Urothelium cell line (cell line): ENCODE measurements at places on chromosomes 1 and 21.

DNA sequence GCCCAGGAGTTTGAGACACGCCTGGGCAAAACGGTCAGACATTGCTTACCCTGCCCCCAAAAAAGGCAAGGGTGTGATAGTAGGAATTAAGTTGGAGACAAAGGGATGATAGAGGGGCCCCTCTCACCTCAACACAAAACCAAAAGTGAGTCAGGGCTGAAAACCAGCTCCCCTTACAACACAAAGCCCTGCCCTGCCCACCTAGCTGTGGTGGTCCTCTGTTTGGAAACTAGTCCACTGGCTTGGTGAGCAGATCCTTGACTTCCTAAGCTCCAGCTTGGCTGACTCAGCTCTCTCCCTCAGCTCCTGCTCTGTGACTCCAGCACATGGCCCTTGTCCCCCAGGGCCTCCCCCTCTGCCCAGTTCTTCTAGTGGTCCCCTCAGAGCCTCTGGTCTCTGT lies 603.8 kb downstream of the PTPRC start:
- DNase-seq = no peak

DNA sequence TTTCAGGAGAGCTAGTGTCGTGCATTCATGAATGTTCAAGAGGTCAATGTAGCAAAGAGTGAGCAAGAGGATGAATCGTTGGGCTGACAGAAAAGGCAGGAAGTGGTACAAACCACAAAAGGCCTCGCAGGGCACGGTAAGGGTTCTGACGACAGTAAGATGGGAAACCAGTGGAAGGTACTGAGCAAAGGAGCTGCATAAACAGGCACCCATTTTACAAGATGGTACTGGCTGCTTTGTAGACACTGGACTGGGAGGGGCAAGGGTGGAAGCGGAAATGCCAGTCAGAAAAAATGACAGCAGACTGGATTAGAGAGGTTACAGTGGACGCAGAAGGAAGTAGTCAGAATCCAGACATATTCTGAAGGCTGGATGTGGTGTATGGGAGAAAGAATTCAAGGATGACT lies 123.5 kb downstream of the PTPN14 start:
- DNase-seq = peak; percentile 86

DNA sequence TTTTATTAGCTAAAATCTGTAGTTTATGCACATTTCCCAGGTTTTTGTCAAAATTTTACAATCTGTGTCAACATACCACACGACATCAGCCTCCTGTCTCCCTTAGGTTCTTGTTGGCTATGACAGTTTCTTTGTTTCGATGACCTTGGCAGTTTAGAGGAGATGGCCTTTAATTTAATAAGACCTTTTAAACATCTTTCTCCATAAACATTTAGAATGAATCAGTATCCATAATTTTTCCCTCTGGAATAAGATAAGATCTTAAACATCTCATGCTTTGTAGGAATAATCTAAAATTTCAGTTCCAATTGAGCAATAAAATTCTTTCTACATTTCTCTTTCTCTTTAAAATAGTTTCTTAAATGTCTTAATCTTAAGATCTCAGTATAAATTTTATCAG lies 28.7 kb upstream of the DYRK1A start:
- DNase-seq = no peak

DNA sequence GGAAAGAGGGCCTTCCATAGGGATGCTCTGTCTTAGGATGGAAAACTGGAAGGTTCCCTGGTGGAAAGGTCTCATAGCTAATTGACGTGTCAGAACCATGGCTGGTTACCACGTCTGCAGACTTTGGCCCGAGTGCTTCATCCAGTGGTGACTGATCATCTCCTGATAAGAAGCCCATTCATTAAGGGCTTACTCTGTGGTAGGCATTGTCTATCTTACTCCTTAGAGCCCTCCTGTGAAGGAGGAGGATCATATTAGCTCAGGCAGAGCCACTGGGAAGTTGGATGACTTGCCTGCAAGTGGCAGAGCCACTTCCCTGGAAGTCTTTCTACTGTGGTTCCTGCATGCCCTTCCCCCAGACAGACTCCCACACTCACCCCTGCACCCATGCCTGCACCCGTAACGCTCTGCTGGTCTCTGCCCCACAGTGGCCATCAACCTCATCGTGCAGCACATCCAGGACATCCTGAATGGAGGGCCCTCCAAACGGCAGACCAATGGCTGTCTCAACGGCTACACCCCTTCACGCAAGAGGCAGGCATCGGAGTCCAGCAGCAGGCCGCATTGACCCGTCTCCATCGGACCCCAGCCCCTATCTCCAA lies 79.9 kb downstream of the UCK2 start:
- DNase-seq = no peak

GRCh38 chr1:173268786-173269277 lies 61.7 kb upstream of the TNFSF4 start:
- no peak for DNase-seq

DNA sequence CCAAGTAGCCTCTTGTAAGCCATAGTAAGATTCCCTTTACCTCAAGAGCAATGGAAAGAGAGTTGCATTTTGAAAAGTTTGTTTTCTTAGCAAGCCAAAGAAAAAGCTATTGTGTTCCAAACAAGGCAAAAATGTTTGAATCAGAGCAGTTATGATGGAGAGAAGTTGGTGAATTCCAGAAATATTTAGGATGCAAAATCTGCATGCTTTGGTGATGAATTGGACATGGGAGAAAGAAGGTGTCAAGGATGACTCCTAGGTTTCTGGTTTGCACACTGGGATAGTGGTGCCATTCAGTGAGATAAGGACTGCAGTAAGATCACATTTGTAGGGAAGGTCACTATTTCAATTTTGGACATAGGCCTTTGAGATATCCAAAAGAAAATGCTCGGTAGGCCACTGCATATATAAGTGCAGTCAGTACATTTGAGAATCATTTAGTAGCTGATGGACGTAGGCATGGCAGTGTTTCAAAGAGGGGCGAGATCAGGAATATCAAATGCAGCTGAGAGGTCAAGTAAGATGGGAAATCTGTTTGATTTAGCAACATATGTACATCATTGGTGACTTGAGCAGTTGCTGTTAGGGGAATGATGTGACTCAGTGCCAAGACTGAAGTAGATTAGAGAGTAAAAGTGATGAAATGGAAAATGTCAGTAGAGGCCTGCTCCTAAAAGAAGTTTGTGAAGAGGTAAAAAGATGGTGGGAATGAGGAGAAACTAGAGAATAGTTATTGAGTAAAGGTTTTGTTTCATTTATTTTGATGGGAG lies 33.9 kb upstream of the GPR25 start:
- no peak for DNase-seq

DNA sequence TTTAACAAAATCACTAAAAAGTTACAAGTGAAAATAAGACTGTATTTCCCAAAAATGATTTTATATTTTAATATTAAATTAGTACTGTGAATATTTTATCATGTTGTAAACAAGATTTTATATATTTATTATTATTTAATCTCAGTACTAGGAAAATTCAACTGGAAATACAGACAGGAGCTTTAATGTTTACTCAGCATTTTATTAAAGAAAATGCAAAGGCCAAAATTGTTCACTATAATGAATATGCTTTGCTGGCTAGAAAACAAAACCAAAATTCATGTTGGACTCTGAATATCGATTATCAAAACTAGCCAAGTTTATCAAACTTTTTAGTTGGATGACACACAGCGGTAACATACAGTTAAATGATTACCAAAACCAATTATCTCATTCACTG lies 782.3 kb downstream of the AMY1C start:
- no peak for DNase-seq

- no peak for DNase-seq
Measured at GRCh38 chr1:44409757-44410156, 4.7 kb downstream of the RNF220 start.

- DNase-seq = no peak
Measured at GRCh38 chr1:181562395-181562794, 79.1 kb downstream of the CACNA1E start.

DNA sequence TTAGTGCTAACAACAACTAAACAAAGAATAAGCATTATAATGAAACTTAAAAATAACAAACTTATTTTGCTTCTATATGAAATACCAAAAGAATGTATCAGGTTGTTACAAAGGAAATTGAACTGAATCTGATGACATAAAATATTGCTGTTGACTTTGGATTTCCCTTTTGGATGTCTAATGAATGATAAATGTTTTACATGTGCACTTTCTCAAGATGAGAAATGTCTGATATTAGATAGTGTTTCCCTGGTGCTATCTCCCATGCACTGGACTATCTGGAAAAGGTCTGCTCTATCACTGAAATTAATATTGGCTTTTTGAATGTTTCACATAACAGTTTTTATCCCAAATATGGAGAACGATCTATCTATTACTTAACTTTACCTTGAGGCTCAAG lies 179.9 kb downstream of the HMCN1 start:
- no peak for DNase-seq

- DNase-seq = no peak
Measured at GRCh38 chr1:109790735-109791494, 27.2 kb upstream of the EPS8L3 start.

DNA sequence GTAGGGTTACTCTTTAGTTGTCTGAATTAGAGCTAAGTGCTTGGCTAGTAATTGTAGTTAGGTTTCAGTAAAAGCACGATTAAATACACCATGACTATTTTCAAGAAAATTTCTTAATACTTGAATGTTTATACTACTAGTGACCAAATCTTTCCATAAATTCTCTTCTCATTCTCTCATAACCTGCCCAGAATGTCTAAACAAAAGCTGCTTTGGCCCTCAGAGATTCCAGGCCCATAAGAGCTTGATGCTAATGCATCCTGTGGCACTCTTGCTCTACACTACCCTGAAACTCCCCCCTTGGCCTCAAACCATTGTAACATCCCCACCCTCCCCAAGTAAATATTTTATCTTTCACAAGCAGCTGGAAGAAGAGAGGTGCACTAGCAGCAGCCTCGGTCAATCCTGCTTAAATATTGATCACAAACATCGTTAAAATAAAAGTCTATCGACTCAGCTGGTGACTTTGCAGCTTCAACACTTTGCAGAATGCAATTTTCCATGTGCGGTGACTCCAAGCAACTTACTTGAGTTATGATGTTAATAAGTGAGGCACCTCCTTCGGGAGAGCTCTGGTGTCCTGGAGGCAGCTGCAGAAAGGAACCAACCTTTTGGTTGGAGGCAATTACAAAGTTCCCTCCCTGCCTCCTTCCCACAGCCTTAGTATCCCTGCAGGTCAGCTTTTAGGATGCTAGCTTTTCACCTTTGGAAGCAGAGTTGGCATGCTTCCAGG lies 315.6 kb upstream of the PLXNA2 start:
- DNase-seq = no peak

- DNase-seq = no peak
Measured at GRCh38 chr1:173329726-173330125, 122.6 kb upstream of the TNFSF4 start.

GRCh38 chr1:232890340-232890943 lies 60.0 kb upstream of the NTPCR start:
- no peak for DNase-seq

DNA sequence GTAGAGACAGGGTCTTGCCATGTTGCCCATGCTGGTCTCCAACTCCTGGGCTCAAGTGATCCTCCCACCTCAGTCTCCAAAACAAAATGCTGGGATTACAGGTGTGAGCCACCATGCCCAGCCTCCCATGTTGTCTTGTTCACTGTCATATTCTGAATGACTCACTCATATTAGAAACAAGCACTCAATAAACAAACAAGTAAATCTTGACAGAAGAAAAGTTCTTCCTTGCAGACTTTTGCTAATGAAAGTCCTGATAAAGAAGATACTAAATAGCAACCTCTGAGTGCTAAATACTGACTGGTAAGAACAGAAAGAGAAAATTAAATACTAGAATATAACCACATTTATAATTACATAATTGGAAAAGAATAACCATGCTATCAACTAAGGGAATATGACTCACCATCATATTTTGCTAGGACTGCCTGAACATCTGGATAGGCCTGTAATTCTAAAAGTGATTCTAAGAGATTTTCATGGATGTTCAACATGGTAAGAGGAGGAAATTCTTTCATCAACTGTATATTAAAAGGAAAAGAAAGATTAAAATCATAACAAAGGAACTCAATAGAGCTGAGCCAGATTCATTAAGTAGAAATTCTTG lies 37.3 kb downstream of the ST7L start:
- no peak for DNase-seq

GRCh38 chr1:159804924-159805323 lies 2.8 kb downstream of the FCRL6 start:
- DNase-seq = no peak

- no peak for DNase-seq
Measured at GRCh38 chr1:201842472-201843027, 13.6 kb downstream of the IPO9 start.

- DNase-seq = no peak
Measured at GRCh38 chr1:217076902-217077301, 353.7 kb upstream of the ESRRG start.

DNA sequence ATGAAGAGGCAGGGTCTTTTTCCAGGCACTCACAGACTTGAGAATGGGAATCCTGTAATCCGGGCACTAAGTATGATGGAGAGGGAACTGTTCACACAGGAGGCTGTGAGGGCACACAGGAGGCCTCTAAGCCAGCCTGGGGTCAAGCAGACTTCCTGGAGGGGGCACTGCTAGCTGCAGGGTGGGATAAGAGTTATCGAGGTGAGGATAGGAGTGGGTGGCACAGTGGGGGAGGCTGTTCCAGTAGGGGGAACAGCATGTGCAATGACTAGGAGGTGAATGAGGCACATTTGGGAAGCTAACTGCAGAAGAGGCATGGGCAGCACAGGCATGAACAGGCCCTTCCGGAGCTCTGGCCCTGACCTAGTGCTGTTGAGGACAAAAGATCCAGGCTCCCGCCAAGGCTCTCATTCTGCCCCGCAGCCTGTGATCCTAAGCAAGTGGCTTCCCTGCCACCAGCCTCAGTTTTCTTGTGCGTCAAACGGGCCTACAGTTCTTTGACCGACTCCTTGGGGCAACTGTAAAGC lies 216.7 kb downstream of the TRABD2B start:
- DNase-seq = no peak

GRCh38 chr1:2132222-2133038 lies 62.1 kb downstream of the FAAP20 start:
- peak; percentile 31 for DNase-seq

GRCh38 chr1:183567584-183567983 lies 22.7 kb downstream of the NCF2 start:
- peak; percentile 88 for DNase-seq

GRCh38 chr21:19018529-19018928 lies 614.9 kb upstream of the TMPRSS15 start:
- no peak for DNase-seq

- DNase-seq = no peak
Measured at GRCh38 chr1:11024154-11024873, 11.9 kb downstream of the TARDBP start.

GRCh38 chr1:206563367-206564207 lies 48.7 kb downstream of the EIF2D start:
- no peak for DNase-seq

DNA sequence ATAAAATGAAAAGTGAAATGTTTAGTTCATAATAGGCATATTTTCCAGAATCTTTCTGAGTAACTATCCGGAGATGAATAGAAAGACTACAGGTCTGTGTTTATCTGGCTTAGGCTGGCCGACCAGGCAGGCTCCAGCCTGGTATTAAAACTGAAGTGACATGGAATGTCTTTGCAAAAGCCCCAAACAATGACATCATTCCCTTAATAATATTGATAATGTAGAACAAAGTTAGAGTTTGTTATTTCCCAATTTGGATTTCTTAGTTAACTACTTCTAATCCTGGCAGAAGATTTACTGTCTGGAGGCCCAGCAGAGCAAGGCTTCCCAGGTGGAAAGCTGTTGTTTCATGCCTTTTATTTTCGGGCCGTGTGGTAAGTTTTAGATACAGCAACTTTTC lies 207.7 kb downstream of the GREM2 start:
- no peak for DNase-seq

- DNase-seq = no peak
Measured at GRCh38 chr1:76237211-76237610, 162.7 kb downstream of the ST6GALNAC3 start.
